ENCODE measurements at places on chromosomes 16 and 17.

DNA sequence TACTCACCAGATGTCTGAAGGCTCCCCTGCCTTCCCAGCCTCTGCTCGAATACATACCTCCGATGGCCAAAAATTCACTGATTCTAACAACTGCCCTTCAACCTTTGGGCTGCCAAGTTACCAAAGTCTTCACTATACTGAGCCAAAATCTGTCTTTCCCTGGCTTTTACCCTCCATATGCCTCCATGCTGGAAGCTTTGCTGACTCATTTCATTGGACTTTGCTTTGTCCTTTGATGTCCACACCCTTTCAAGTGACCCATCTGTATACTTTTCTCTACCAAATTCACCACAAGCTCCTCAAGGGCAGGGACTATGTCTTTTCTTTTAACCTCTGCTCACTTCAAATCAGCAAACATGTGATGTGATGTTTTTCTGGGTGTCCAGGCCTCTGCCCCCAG lies 21.0 kb upstream of the MTMR4 start:
- DNase-seq: no peak

DNA sequence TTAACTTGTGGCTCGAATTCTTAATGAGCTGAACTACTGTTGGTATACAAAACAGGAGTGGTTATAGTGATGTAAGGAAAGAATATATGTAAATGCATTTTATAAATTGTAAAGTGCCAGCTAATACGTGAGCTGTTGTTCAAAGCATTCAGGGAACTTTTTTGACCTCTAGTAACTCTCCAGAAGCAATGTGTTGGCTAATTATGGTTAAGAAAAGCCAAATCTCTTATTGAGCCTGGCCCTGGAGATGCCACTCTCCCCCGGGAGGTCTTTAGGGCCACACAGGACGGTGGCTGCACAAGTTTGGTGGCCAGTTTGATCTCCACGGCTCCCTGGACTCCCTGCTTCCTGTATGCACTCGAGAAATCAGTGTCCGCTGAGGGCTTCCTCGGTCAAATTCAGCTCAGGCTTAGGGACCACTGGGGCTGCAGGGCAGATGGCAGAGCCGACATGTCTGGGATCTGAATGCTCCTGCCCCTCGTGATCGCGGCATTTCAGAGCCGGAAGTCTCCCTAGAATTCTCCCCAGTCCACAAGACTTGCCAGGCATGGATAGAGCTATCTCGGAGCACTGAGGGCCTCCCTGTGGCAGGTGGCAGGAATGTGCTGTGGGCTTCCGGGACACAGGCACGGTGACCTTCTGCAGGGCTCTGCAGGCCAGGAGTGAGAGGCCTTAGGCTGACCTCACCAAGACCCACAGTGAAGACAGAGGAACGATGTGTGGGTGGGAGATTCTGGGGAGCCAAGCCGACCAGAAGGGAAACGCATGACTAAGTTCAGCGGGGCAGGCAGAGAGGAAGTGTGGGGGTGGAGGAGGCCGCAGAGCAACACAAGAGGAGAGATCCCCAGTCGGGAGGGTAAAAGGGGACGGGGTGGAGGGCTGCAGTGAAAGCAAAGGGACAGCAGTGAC lies 18.6 kb upstream of the PITPNM3 start:
- no peak for DNase-seq

DNA sequence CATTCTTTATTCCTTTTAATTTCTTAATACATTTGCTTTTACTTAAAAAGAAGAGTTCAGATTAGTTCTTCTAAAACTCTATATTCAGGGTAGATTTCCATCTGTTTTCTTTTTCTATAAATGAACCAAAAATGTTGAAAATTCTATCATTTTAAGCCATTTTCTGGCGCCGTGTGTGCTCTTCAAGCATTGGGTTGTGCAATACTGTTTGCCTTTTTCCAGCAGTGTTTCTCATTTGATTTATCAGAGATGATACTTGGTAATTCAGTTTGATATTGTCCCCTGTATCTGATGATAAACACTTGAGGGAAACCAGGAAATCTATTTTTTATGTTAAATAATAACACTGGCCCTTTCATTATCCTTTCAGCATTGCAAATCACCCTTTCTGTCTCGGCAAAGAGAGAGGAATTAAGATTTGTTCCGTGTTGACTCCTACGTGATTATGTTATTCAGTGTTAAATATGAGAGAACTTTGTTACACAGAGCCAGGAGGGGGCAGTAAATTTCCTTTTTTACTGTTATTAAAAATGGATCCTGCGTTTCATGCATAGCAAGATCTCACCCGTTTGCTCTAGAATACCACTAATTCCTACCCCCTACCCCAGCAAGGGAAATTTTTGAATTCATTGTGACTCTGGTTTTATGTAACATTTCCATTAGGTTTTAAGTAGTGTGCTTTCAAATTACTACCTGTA lies 606.9 kb upstream of the RBFOX1 start:
- DNase-seq: peak; percentile 54

DNA sequence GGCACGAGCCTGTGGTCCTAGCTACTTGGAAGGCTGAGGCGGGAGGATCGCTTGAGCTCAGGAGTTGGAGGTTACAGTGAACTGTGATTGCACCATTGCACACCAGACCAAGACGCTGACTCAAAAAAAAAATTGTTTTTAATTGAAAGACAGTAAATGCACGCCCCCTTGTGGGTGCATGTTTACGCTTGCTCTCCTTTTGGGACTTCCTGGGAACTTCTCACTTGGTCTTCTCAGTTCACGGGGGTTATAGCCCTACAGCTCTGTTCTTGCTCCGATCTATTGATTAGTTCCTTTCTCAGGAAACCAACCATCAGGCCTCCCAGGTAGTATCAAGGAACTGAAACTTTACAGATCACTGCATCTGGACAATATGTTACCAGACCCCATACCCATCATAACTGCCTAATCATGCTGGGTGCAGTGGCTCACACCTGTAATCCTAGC lies 14.2 kb upstream of the RIPOR1 start:
- no peak for DNase-seq

- no peak for DNase-seq
Observed at GRCh38 chr16:991345-991744, 9.8 kb downstream of the SOX8 start.

- no peak for DNase-seq
Observed at GRCh38 chr17:45579529-45580495, 89.3 kb upstream of the PLEKHM1 start.

DNA sequence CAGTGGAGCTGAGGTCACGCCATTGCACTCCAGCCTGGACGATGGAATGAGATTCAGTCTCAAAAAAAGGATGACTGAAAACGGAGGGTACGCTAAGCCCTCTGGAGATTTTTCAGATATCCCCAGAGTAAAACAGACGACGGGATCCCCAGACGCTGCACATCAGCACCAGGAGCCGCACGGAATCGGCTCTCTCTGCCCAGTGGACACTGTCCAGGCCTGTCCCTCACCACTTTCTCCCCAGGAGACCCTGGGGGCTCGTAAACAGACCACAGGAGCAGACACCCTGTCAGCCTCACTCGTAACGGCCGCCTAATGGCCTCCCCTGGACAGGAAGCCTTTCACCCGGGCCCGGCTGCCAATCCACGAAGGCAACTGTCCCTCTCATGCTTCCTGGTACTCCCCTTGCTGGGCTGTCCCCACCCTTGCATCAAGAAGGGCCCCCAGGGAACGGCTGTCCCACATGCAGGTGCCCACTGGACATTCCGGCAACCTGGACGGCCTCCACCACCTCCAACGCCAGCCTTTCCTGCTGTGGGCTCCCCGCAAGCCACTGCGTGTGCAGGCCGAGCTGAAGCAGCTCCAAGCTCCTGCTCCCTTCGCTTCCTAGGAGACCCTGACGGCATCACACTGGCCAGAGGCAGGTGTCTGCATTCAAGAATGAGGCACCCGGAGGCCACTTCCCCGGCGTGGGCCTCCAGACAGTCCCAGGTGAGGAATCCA lies 74.3 kb downstream of the TIMM22 start:
- DNase-seq: no peak

GRCh38 chr17:4504188-4504587 lies 5.5 kb downstream of the SPNS2 start:
- DNase-seq: no peak

GRCh38 chr17:55436224-55437158 lies 14.9 kb upstream of the MMD start:
- DNase-seq: no peak

- no peak for DNase-seq
Observed at GRCh38 chr16:30660424-30661261, 2.4 kb downstream of the FBRS start.

GRCh38 chr16:67860589-67861398 lies 12.1 kb upstream of the EDC4 start:
- DNase-seq: no peak

- no peak for DNase-seq
Observed at GRCh38 chr17:72763981-72764380, 328.5 kb downstream of the SLC39A11 start.

DNA sequence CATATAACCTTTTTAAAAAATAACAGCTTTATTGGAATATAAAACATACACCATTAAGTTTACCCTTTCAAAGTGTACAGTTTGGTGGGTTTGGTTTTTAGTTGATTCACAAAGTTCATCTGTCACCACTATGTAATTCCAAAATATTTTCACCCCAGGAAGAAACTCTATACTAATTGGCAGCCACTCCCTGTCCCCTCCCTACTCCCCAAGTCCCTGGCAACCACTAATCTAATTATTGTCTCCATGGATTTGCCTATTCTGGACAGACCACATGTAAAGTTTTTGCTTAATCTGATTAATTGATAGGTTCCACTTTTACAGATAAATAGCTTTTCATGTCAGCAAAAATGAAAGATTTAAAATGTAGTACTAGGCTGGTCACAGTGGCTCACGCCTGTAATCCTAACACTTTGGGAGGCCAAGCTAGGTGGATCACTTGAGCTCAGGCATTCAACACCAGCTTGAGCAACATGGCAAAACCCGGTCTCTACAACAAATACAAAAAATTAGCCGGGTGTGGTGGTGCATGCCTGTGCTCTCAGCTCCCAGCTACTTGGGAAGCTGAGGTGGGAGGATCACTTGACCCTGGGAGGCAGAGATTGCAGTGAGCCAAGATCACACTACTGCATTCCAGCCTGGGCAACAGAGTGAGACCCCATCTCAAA lies 25.0 kb upstream of the MAPK3 start:
- DNase-seq: no peak

DNA sequence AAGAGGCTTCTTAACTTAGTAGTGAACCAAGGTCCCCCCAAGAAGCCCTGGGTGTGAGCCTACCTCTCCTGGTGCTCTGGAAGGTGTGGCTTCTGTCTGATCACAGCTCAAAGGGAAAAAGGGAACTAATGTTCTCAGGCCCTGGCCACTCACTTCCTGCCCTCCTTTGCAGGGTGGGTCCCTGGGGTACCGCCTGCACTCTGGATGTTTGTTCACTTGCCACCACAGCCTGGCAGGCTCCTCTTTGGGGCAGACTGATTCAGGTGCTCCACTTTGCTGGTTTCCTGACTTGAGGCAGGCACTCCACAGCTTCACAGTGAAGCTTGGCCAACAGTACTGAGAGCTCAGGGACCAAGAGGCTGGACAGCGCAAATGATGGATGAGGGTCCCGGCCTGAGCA lies 5.9 kb upstream of the MYO15A start:
- no peak for DNase-seq

DNA sequence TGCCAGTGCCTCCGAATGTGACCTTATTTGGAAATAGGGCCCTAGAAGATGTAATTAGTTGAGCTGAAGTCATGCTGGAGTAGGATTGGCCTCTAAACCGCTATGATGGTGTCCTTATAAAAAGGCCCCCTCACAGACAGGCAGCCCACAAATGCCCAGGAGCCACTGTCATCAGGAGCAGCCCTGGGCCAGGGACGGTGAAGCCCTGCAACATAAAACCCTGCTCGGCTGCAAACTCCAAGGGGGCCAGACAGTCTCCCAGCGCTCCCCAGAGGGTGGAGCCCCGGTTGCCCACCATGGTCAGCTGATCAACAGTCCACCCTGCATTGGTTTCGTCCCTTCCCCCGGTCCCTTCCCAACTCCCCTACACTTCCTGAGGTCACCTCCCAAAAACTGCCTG lies 351.7 kb downstream of the FOXL1 start:
- no peak for DNase-seq

DNA sequence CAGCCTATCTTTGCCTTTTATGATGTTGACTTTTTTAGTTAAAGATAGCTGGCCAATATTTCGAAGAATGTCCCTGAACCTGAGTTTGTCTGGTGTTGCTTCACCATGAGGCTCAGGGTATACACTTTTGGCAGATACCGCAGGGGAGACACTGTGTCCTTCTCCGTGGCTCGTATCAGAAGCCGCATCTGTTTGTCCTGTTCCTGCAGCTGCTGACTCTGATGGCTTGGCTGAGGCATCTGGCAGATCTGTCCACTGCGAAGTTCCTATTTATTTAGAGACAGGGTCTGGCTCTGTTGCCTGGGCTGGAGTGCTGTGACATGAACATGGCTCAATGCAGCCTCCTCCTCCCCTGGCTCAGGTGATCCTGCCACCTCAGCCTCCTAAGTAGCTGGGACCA lies 93.5 kb downstream of the CRISPLD2 start:
- DNase-seq: no peak

DNA sequence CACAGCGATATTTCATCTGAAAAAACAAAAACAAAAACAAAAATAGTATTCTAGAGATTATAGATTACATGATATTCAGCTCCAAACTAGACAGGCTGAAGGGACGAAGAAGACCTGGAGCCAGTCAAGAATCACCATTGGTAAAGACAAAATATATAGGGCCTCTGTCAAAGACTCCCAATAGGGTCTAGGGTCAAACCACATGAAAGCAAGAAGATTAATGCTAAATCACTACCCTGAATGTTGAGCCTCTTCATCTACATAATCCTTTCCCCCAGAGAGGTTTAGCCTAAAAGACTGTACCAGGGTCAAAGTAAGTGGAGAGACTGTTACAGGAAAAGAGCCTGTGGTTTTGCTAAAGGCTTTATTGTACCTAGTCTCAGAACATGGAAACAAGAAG lies 10.8 kb upstream of the NME1 start:
- no peak for DNase-seq

DNA sequence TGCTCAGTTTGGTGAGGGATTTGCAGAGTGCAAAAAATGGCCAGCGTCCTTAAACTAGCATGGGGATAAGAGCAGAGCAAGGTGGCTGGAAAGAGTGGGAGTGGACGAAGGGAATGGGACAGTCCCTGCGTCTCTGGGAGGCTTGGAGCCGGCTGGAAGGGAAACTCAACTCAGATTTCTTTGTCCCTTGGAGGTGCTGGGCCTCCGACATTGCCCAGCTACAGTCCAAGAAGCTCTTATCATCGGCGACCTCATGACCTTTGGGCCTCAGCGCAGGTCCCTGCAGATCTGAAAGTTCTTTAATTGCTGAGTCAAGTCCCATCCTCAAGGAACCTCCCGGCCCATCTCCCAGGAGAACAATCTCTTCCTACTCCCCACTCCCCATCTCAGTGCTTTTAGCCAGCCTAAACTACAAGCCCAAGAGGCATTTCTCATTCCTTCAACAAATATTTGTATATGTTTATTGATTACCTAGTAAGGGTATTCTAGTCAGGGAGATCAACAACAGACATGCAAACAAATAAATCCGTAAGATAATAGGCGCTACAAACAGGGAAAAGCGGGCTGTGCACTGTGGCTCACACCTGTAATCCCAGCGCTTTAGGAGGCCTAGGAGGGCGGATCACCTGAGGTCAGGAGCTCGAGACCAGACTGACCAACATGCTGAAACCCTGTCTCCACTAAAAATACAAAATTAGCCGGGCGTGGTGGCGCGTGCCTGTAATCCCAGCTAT lies 985 bp upstream of the TMEM107 start:
- DNase-seq: no peak
